ENCODE measurements at places on chromosomes 5 and 9.

- DNase-seq = no peak
Measured at GRCh38 chr9:97553841-97554240, 52.4 kb downstream of the TMOD1 start.

GRCh38 chr5:1401536-1402138 lies 43.6 kb downstream of the SLC6A3 start:
- DNase-seq = no peak

GRCh38 chr5:76763136-76763535 lies 47.2 kb downstream of the F2R start:
- DNase-seq = no peak

DNA sequence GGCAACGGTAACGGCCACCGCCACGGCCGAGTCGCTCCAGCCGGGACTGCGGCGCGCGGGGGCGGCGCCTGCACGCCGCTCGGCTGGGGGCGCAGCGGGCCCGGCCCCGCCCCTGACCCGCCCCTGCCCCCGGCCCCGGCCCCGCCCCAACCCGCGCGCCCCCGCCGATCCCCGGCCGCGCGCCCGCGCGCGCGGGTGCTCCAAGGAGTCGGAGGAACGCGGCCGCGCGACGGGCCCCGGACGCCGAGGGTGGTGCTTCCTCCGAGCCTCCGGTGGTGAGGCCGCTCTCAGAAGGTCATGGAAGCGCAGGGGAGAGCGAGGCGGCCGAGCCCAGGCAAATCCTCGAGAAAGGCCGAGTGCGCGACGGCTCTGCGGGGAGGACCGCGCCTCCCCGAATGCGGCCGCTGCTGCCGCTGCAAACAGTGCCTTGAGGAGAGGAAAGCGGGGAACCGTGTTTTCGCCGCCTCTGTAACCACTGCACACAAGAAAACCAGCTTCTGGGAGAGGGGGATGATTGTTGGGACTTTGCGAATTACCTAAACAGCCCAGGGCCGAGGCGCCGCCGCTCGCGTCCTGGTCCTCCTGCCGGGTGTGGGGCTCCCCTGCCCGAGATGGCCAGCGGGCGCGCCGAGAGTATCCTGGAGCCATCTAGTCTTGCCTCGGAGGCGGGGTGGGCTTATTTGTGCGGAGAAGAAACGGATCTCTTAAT lies at the start of gene LIFR:
LIFR (minus strand) TSS at position 48 of the 709 bp plus-strand sequence. CDS start 25,999 bp downstream, outside the sequence.
- peak; percentile 90 for DNase-seq

- no peak for DNase-seq
Measured at GRCh38 chr9:128575916-128576315, 23.5 kb downstream of the SPTAN1 start.

GRCh38 chr5:96468956-96469355 lies 35.9 kb upstream of the PCSK1 start:
- no peak for DNase-seq

GRCh38 chr5:133698646-133699526 lies 86.5 kb upstream of the FSTL4 start:
- peak; percentile 25 for DNase-seq

DNA sequence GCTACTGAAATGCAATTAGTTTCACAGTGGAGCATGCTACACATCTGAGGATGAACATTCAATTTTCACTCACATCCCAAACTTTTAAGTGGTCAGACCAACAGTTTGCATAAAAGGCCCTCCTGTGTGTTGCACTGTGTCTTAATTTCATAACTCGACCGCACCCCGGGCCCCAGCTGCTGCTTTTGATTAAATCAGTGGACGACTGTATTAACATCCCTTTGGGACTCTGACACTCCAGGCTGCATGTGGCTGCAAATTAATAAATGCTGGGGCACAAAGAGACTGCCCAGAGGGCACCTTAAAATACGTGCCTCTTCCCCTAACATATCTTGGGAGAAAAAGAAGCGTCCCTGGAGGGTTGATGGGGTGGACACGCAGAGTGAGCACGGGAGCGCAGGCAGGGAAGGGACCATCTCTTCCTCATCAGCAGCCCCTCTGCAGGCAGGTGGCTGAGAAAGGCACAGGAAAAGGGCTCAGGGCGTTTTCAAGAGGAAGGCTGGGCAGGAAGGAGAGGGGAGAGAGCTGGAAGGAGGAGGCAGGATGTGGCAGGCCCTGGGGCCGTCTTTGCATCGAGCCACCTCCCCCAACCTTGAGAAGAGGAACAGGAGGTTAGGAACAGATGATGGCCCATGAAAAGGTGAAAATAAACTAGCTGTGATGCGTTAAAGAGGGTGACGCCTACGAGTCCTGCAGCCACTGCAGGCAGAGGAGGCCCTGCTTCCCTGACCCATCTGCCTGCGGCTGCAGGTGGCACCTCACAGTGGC lies 18.6 kb downstream of the MED10 start:
- DNase-seq = no peak

DNA sequence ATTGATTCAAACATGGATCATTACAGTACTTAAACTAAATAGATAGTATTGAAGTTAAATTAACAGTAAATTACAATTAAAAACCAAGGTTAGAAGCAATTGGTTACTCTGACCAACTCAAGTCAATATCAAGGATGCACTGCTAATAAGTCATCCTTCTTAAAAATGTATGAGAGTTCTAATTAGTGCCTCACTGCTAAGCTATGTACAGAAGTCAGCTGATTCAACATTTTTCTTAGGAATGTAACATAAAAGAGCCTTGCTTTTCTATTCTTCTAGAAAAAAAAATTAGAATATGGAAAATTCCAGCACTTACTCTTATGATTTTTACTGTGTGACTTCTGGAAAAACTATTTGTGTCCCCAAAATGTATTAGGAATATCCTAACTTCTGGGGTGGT lies 75.7 kb upstream of the FBN2 start:
- DNase-seq = no peak

DNA sequence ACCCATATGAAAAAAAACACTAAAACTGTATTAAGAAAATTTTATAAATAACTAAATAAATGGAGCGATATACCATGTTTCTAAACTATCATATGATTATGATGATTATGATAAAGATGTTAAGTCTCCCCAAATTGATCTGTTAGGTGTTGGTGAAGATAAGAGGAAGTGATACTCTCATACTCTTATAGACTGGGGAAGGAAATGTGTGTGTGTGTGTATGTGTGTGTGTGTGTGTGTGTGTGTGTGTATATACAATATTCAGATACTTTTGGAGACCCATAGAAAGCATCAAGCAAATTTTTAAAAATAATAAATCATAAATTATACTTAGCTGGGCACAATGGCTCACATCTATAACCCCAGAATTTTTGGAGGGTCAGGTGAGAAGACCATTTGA lies 62.9 kb downstream of the TMEM232 start:
- no peak for DNase-seq

DNA sequence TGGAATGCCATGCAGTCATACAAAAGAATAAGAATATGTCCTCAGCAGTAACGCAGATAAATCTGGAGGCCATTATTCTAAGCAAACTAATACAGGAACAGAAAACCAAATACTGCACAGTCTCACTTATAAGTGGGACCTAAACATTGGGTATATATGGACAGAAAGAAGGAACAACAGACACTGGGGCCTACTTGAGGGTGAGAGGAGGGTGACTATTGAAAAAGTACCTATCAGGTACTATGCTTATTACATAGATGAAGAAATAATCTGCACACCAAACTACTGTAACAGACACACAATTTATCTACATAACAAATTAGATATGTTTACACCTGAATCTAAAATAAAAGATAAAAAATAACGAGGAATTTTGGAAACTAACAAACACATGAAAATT lies 38.8 kb downstream of the MEIKIN start:
- no peak for DNase-seq

- no peak for DNase-seq
Measured at GRCh38 chr9:121503444-121503843, 3.8 kb upstream of the GGTA1 start.

GRCh38 chr5:104498281-104498680 lies 935.7 kb upstream of the NUDT12 start:
- DNase-seq = no peak

DNA sequence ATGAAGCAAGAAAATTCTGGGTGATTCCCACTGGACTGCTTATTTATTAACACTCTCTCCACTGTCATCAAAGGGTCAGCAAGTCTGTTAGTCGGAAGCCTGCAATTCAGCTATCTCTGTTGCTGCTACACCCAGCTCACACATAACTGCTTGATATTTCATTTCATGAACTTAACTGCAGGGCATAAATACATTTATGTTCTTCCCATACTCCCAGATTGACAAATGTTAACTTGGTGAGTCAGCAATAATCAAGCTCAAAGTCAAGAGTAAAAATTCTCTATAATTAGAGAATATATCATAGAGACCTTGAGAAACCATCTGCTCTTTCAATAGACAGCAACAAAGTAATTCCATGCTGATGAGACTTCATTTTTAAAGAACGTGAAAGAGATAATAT lies 198.8 kb downstream of the ADAMTS12 start:
- no peak for DNase-seq

DNA sequence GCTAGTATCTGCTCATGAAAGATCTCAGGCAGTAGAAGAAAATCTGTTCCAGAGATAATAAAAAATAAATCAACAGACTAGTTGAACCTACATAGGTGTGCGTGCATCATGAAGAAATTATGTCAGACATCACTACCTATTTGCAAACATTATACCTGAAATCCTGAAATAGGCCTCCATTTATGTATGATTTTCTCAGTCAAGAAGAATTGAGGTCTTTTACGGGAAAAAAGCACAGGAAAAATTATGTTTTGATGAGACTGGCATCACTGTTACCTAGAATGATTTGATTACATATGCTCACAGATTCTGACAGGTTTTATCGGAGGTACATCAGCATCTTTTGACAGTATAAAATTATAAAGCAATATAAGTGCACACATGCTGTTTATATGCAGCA lies 1570.5 kb upstream of the NUDT12 start:
- no peak for DNase-seq

GRCh38 chr5:93088592-93089389 lies 492.2 kb downstream of the NR2F1-AS1 start:
- DNase-seq = no peak

DNA sequence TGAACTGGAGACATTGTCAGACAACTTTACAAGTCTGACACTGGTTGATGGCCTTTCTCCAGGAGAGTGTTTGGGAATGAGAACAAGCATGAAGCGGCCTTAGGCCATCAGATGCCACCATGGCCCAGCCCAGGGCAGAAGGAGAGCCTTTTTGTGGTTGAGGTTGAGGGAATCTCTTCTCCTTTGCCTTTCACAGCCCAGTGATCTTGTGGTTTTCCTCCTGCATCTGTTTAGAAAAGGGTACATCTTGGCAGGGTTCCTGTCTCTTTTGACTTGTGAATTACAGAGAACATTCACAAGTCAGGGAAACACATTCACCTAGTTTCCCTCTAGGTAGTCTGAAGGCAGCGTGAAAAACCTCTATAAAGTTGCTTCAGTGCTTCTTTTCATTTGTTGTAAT lies 27.5 kb downstream of the DMRT2 start:
- DNase-seq = no peak

- DNase-seq = no peak
Measured at GRCh38 chr9:88767504-88767790, 223.8 kb upstream of the S1PR3 start.

DNA sequence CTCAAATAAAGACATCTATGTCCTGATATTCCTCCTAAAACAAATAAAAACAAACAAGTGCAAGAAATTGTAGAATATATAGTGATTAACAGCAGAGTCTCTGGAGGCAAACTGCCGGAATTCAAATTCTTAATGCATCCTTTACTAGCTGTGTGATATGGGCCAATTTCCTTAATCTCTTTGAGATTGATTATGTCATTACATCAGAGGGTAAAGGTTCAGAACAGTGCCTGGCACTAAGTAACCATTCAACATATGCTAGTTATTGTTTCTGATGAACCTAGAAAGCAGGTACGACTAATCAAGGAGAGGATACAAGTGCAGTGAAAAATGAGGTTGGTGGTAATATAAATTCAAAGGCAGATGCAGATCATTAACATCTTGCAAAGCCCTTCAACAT lies 81.1 kb upstream of the ADAMTS19 start:
- no peak for DNase-seq

DNA sequence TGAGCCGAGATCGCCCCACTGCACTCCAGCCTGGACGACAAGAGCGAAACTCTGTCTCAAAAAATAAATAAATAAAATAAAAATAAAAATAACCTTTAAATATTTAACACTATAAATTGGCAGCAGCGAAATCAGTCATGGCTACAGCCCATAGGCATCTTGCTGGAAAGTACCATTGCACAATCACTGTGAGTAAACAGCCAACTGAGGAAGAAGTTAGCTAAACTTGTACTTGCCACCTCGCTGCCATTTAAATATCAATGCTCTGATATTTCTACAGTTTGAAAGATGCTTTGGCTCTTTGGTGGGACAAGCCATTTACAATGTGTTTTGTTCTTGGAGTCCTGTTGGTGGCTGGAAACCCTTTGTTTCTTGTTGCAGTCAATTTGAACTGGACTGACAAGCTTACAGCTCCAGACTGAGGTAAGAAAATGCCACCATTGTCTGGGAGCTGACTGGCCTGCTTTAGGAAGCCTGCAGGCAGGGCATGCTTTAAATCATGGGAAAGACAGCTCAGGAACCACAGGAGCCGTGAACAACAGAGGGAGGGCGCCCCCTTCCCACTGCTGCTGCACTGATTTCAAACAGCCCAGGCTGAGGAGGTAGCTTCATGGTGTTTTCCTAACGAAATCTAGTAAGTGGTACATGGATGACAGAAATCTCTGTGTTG lies 322.8 kb upstream of the RFX3 start:
- no peak for DNase-seq

- DNase-seq = no peak
Measured at GRCh38 chr5:14767053-14767452, 102.5 kb downstream of the OTULIN start.

DNA sequence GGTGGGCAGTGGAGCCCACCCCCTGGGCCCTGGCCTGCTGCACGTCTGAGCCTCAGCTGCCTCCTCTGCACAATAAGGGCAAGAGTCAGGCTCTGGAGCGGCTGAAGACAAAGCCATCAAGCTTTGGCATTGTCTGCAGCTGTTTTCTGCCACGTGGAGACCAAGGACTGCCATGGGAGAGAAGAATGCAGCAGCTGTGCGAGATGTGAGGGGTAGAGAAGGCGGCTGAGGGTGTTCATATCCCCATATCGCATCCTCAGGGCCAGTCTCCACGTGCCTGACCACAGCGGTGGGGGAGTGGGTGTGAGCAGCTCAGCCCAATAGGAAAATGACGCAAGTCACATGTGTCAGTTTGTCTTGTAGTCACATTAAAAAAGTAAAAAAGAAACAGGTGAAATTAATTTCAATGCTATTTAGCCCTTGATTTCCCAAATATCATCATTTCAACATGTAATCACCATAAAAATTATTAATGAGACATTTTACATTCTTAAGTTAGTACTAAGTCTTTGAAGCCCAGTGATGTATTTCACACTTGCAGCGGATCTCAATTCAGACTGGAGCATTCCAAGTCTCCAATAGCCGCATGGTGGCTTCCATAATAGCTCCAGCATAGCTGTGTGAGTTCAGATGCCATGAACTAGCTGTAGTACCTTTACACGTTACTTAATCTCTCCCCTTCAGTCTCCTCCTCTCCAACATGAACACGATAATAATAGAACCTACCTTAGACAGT lies 6.6 kb downstream of the C1QTNF2 start:
- no peak for DNase-seq

Data from sigmoid colon (tissue), 7 donors.